ENCODE measurements at places on chromosomes 7 and 10.

DNA sequence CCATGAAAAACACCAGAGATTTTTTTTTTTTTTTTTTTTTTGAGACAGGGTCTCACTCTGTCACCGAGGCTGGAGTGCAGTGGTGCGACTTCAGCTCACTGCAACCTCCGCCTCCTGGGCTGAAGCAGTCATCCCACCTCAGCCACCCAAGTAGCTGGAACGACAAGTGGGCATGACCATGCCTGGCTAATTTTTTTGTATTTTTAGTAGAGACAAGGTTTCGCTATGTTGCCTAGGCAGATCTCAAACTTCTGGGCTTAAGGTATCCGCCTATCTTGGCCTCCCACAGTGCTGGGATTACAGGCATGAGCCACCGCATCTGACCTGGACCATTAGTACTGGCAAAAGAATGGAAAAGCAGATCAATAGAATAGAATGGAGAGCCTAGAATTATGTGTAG is 59.0 kb upstream of the LRRN3 start:
- DNase-seq: no peak

DNA sequence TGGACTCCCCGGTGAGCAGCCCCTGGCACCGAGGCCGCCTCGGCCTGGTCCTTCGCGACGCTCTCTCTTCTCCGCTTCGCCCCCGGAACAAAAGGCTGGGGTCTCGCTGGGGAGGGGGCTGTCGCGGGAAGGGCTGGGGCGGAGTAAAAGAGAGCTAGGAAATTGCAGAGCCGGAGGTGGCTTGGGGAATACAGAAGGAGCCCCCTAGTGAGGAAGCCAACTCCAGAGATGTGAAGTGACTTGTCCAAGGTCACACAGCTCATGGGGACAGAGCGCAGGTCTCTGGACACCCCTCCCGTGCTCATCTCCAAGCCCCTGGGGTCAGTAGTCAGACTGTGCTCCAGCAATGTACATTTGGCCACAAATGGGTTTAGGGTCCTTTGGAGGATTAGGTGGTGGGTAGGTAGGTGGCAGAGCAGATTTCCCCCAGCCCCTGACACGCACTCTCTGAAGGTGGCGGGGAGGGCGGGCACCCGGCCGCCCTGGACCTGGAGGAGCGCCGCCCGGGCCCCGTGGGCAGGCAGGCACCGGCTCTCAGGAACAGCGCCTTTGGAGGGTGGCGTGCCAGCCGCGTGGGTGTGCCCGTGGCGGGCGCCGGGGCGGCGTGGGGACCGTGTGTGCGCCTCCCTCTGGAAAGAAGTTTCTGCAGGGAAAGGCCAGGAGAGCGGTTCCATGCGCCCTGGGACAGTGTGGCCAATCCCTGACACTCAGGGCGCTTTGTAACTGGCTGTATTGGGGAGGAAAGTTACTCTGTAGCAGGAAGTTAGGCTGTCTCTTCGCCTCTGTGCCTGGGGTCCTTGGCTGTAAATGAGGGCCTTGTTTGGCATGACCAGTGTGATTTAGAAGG is 910 bp downstream of the WIPF3 start:
- no peak for DNase-seq

- DNase-seq: no peak
Observed at GRCh38 chr10:70404787-70405036, 767 bp downstream of the EIF4EBP2 start.

- DNase-seq: no peak
Observed at GRCh38 chr7:112665709-112666108, 124.5 kb downstream of the TMEM168 start.

DNA sequence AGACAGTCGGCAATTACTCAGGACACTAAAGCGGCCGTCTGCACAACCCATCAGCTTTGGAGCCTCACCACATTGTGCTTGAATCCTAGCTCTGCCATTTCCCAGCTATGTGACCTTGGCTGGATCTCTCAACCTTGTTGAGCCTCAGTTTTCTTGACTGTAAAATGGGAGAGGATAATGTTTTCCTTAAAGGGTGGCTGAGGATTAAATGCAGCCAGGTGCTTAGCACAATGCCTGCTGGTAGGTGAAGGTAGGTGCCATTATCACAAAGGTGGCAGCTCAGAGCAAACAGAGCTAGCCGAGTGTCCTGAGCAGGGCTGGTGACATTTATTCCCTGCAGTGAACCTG is 508.5 kb upstream of the ZMIZ1 start:
- no peak for DNase-seq

DNA sequence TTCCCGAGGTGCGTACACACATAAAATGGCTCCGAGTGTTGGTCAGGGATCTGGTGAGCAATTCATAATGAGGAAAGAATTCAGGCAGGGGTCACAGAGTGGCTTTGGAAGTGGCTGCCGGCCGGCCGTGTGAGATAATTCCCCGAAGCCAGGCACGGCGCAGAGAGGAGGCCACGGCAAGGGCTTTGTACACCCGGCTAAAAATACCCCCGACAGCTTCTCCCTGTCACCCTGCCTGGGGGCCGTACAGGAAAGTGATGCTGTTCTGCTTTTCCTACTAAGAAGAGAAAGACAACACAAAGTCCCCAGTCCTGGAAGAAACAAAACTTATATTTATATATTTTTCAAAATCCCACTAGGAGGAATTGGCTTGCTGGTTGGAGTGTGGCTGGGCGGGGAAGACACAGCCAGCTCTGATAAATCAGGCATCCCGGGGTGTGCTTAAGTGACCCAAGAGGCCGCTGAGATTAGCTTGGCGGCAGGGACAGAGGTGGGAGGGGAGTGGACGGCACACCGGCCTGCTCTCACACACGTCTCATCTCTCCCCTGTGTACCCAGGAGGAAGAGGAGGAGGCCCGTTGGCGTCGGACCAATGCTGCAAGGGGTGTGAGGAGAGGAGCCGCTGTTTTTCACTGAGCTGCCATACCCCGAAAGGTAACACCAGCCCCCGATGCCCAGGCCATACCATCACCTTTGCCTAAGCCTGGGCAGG is 70.5 kb downstream of the ZMIZ1 start:
- DNase-seq: no peak

- DNase-seq: no peak
Observed at GRCh38 chr7:55778631-55779030, 83.9 kb downstream of the SEPTIN14 start.

- no peak for DNase-seq
Observed at GRCh38 chr10:119533473-119533872, 9.0 kb downstream of the RGS10 start.

DNA sequence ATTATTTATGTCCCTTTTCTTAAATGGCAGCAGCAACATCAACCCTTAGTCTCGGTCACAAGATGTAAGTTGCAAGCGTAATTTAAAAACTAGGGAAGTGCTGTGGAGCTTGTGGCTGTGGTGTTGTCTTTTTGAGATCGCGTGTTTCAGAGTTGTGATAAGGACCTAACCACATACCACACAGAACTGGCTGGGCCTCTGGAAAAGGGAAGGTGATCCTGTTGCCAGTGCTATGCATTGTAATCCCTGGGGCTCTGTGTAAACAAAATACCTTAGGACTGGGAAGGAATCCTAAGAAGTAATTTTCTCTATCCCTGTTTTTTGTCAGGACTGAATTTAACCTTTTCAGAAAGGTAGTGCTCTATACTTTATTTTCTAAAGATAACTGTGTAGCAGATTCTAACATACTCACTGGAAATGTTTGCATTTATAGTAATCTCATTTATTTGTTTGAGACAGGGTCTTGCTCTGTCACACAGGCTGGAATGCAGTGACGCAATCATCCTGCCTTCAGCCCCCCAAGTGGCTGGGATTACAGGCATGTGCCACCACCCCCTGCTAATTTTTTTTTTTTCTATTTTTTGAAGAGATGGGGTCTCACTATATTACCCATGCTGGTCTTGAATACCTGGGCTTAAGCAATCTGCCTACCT is 60.4 kb downstream of the INPP5F start:
- peak; percentile 18 for DNase-seq

DNA sequence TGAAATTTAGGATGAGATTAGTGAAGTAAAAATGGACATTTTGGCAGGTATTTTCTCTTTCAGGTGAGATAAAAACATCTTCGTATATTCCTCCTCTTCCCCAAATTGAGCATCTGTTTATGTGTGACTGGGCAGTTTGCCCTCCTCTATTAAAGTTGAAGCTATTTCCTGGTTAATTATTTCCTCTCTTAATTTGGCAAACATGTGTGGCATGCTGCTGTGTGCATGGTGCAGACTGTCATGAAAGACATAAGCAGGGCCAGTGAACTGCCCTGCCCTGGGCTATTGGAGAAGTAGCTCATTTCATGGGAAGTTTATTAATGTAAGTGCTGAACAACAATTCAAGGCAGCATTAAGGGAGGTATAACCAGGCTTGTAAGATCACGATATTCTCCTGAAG is 52.6 kb downstream of the EVX1 start:
- DNase-seq: no peak

DNA sequence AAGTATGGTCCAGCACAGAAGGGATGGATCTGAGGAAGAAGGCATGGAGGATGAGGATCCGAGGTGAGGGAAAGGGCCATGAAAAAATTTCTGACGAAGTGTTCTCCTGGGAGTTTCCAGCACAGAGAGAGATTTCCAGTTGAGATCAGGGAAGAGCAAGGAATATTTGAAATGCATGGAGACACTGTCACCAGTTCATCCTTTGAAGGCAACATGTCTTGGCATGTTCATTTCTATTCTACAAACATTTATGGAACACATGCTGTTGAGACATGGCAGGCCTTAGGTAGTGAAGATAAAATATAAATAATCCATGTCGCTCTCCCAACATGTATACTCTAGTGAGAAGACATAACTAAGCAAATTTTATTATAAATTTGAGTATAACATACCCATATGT is 234.0 kb upstream of the TCF7L2 start:
- DNase-seq: no peak

DNA sequence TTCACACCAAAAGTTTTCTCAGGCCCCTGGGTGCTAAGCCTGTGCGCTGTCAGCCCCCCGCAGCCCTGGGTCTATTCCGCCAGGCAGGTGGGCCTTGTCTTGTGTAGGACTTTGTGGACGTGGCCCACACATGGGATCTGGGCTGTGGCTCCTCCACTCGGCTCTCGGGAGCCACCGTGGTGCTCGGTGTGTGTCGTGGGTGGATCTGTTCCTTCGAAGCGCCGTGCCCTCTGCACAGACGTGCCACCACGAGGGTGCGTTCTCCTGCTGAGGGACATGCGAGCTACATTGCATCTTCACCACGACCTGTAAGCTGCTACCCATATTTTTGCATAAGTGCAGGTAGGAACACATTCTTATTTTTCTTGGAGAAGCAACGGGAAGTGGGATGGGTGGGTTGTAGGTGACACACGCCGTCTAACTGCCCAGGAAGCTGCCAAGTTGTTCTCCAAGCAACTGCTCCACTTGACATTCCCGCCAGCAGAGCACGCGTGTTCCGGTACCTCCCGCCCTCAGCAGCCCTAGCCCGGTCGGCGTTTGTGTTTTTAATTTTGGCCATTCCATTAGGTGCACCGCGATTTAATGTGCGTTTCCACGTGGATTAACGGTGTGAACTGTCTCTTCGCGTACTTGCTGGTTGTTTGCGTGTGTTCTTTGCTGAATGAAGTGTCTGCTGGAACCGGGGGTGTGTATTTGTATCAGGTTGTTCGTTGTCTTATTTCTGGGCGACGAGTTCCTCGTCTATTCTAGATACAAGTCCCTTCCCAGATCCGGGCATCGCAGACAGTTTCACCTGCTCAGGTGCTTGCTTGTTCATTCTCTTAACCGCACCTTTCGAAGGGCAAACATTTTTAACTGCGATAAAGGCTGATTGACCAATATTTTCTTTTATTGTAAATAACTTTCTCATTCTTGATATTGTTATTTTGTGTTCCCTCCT is 47.4 kb upstream of the CFAP46 start:
- no peak for DNase-seq

GRCh38 chr10:63977329-63977923 is 456.2 kb downstream of the REEP3 start:
- peak; percentile 10 for DNase-seq

GRCh38 chr10:132075909-132076577 is 10.3 kb downstream of the JAKMIP3 start:
- no peak for DNase-seq

- peak; percentile 2 for DNase-seq
Observed at GRCh38 chr10:117004227-117005025, 561 bp downstream of the SHTN1 start.

GRCh38 chr10:93807371-93807770 is 49.6 kb downstream of the LGI1 start:
- DNase-seq: no peak

- no peak for DNase-seq
Observed at GRCh38 chr10:86857128-86857721, 100.2 kb downstream of the MMRN2 start.

DNA sequence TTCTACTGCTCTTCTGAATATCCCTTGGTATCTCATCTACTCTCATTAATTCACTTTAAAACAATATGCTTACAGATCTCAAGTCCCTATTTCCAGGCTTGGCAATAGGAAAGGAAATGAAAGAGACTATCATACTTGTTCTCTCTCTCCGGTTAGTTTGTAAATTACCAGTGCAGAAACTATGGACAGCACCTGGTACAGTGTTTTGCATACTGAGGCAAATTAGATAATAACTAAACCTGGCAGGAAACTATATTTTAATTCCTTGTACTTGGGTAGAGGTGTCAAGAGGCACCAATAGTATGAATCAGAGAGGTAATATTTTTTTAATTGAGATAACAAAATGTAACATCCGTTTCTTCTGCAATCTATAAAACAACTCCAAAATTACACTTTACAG is 97.7 kb upstream of the TMEM196 start:
- DNase-seq: no peak

DNA sequence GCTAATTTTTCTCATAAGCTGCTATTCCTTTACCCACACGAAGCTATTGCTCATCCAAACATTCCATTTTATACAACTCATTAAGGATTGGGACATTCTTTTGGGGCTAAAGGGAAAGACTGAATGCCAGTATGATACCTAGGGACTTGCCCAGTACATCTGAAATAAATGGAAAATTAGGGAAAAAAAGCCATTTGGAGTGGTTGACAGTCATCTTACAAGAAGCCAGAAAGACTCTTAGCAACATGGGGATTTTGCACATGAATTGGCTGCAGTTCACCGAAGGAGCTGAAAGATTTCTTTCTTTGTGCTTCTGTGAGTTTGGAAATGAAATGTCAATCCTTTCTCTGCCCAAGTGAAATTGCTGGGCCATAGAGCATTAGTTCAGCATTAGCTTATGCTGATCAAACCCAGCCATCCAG is 43.3 kb upstream of the MTURN start:
- DNase-seq: no peak

DNA sequence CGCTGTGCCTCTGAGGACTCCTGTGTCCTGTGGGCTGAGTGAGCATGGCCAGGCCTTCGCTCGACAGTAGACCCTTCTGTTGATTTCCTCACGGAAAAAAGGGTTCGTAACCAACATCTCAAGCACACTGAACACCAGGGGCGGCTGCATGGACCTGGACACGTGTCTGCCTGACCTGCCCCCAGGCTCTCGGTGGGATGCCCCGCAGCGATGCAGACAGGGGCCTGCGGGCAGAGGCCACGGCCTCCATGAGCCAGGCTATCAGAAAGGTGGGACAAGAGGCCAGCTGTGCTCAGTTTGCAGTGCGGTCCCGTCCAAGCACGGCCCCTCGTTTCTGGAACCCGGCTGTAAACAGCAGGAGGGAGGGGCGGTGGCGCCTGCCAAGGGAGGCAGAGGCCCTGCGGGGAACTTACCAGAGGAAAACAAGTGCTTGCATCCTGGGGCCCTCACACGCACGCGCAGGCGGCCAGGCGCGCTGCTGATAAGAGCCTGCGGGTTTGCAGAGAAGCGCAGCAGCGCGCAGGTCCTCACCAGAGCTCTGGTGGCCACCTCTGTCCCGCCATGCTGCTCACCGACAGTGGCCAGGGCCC is 10.6 kb downstream of the GPR146 start:
- DNase-seq: peak; percentile 46

GRCh38 chr7:131620673-131621609 is 64.5 kb upstream of the PODXL start:
- DNase-seq: no peak

Data from CD4-positive, alpha-beta T cell treated with Interleukin-12 subunit alpha and Interleukin-12 subunit beta, for 1 hour (primary cell).